ENCODE measurements at places on chromosomes 13 and 19.

GRCh38 chr13:50670847-50671496 lies 172.5 kb downstream of the DLEU7 start:
- DNase-seq: no peak

GRCh38 chr13:20192836-20193161 lies at the start of gene GJB2:
TSS of gene GJB2 (minus strand) at chr13:20192938. CDS start at chr13:20189581, 3,357 bp downstream.
- DNase-seq: no peak

DNA sequence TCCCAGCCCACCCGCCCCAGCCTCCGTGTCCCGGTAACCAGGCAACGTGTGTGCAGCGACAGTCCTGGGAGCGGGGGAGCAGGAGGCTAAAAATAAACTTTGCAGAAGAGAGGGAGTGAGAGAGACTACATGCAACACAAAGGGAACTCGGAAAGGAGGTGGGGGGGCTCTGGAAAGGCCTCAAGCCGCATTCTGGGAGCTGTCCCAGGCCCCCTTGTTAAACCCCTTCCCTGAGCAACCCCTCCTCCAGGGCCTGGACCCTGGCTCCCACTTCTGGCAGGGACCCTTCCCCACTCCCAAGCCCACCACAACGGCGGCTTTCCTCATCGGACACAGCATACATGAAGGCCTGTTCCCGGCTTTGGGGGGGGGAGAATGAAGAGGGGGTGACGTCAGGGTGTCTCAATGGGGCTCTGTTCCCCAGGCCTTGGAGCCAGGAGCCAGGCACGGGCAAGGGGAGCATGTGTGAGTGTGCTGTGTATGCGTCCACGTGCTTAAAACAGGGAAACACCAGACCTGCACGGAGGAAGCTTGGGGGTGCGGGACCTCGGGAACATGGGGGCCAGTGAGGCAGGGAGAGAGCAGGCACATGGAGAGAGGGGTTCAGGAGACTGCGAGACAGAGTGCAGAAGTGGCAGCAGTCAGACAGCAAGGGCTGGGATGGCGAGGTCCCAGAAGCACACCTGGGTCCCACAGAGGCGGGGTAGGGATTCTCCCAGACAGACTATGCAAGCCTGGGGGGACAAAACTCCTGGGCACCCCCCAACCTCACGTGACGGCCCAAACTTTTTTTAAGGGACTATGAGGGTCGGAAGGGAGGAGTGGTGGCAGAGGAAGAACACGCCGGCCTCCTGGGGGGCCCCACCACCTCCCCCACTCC lies 2.3 kb downstream of the ERF start:
- DNase-seq: peak; percentile 33

- no peak for DNase-seq
Observed at GRCh38 chr13:97521726-97522125, 87.8 kb downstream of the RAP2A start.

- no peak for DNase-seq
Observed at GRCh38 chr13:32902029-32902780, 114.0 kb upstream of the KL start.

GRCh38 chr13:91988331-91988730 lies 589.9 kb downstream of the GPC5 start:
- DNase-seq: no peak

- no peak for DNase-seq
Observed at GRCh38 chr13:92488249-92488852, 738.3 kb upstream of the GPC6 start.

- DNase-seq: no peak
Observed at GRCh38 chr19:38389101-38389925, 816 bp downstream of the SPRED3 start.

All from cerebellar nuclear complex (tissue), 1 donor.